ENCODE measurements at places on chromosomes 2 and 18.

DNA sequence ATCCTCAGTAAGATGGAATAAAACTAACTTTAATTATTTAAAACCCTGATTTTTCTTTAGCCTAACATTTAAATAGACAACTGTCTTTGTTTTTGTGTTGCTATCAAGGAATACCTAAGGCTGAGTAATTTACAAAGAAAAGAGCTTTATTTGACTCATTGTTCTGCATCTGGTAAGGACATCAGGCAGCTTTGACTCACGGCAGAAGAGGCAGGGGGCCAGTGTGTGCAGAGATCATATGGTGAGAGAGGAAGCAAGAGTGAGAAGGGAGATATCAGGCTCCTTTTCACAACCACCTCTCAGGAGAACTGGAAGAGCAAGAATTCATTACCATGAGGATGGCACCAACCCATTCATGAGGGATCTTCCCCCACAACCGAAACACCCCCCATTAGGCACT is 64.6 kb upstream of the TFPI start:
- no peak for DNase-seq

- DNase-seq: no peak
Measured at GRCh38 chr18:54515149-54515548, 75.9 kb upstream of the DYNAP start.

DNA sequence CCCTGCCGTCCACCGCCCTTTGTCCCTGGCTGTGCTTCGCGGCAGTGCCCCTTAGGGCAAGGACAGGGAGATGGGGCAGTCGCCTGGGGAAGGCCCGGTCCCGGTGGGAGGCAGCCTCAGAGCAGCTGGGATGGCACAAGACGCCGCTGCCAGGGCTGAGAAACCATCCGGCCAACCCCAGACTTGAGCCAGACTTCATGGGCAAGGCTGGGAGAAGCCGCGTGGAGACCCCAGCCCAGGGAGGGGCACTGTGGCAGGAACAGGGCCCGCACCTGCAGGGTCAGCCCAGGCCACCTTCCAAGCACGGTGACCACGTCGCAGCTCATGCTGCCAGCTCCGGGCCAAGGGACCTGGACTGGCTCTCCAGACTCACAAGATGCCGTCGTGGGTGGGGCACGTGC is 84.0 kb downstream of the NFATC1 start:
- DNase-seq: no peak

DNA sequence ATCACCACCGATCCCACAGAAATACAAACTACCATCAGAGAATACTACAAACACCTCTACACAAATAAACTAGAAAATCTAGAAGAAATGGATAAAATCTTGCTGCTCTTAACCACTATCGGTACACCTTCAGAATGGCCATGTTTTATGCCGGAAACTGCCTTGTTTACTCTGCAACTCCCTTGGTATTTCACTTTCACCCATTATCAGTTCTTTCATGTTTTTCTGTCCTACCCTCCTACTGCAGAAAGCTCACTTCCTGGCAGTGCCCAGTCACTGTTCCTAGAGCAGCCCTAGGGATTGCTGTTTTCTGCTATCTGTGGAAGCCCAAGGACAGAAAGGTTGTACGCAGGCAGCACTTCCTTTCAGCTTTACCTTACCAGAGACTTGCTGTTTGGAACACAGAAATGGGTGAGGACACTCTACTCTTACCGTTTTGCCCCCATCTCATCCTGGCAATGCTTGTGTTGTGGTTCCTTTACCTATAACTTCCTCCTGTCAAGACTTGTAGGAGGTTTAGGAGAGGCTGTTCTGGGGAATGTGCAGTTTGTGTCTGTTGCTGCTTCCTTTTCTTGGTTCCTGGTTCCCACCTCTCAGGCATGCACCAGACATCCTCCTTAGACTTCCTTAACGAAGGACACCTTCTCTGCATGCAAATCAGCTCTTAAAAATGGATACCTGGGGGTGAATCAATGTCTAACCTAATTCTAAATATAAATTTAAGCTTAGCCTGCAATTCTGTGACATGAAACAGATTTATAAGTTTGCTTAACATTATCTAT is 394.4 kb downstream of the SPAG16 start:
- no peak for DNase-seq

GRCh38 chr18:12282442-12283039 is 25.5 kb upstream of the TUBB6 start:
- DNase-seq: no peak

DNA sequence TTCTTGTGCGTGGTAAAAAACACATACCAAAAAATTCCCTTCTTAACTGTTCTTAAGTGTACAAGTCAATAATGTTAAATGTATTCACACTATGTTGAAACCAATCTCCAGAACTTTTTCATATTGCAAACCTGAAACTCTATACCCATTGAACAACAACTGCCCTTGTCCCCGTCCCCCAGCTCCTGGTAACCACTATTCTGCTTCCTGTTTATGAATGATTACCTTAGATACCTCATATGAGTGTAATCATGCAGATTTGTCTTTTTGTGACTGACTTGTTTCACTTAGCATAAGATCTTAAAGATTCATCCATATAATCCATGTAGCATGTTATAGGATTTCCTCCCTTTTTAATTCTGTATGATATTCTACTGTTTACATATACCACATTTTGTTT is 59.9 kb downstream of the NAT8 start:
- no peak for DNase-seq

GRCh38 chr18:34397286-34397896 is 172.7 kb upstream of the NOL4 start:
- DNase-seq: no peak

GRCh38 chr2:5057891-5058351 is 634.3 kb upstream of the SOX11 start:
- DNase-seq: no peak

- no peak for DNase-seq
Measured at GRCh38 chr2:86300496-86300895, 36.9 kb downstream of the REEP1 start.

DNA sequence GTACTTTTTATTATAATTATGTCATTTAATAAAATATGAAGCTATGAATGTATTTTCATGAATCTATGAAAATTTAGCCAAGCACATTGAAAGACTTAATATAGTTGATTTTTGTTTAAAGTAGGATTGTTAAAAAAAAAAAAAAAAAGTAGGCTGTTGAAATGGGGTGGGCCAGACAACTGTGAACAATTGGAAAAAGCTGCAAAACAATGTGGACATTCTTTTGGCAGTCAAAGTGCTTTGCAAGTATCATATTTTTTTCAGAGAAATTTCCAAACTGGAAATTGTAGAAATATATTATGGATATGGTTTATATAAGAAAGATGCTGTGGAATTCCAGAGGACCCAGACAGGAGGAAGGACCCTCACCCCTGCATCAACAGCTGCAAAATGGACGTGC is 82.1 kb downstream of the ETAA1 start:
- no peak for DNase-seq

- no peak for DNase-seq
Measured at GRCh38 chr2:1405967-1406366, 7.3 kb upstream of the TPO start.

DNA sequence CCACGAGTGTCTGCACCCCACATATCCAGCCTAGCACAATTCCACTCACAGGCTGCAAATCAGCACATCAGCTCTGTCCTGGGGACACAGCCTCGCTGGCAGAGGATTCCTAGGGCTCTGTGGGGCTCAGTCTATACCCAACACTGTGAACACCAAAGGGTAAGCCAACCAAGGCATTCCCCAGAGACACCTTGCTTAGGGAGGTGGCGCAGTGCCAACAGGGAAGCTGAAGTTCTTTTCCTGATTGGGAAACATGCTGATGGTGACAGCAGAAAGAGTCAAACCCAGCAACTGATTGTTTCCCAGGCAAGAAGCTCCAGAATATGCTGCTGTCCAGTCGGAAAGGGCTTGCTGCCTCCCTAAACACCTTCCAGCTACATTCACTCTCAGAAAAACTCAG is 55.8 kb downstream of the TTC32 start:
- DNase-seq: no peak

GRCh38 chr2:69202327-69202726 is 184.7 kb downstream of the GFPT1 start:
- DNase-seq: no peak

- no peak for DNase-seq
Measured at GRCh38 chr2:231050018-231050901, 6.4 kb upstream of the PSMD1 start.

DNA sequence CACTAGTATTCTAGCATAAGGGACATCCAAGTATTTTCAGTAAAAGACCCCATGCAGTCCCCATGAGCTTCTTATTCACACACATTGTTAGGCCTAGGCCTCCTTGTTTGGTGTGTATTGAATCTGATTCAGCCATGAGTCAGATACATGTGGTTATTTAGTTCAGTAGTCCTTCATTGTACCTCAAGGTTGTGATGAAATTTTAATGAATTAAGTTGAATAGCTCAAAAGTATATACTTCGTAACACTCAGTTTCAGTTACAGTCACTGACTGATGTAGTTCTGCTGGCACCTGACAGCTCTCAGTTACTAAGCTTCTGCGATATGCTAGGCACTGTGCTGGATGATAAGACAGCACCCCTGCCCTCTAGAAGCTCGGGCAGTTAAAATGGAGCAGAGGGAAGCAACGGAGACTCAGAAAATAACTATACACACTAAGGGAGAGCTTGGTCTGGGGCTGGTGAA is 86.4 kb downstream of the XRCC5 start:
- no peak for DNase-seq

DNA sequence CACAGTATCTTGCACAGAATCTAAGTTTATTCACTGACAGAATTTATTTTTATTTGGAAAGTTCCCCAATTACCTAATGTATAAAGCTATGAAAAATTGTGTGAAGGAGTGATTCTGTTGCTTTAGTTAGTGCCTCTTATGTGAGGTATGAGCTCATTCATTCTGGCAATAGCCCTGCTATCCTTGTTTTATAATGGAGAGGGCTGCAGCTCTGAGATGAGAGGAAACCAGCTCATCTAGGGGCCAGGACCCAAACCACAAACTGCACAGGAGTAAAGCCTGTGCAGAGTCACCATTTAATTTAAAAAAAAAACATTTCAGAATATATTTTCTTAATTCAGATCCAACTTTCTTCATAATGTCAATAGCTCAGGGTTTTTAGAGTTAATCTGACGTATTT is 383.0 kb downstream of the TMEM182 start:
- no peak for DNase-seq

- no peak for DNase-seq
Measured at GRCh38 chr2:239855863-239856587, 169.1 kb downstream of the NDUFA10 start.

- DNase-seq: no peak
Measured at GRCh38 chr18:9243029-9243428, 91.5 kb upstream of the TWSG1 start.

GRCh38 chr2:142472382-142472781 is 341.6 kb upstream of the LRP1B start:
- no peak for DNase-seq

GRCh38 chr18:58009166-58009565 is 34.9 kb upstream of the NEDD4L start:
- no peak for DNase-seq

GRCh38 chr18:43031169-43031568 is 84.3 kb downstream of the RIT2 start:
- DNase-seq: no peak

- DNase-seq: no peak
Measured at GRCh38 chr2:6576302-6576701, 289.4 kb downstream of the CMPK2 start.

DNA sequence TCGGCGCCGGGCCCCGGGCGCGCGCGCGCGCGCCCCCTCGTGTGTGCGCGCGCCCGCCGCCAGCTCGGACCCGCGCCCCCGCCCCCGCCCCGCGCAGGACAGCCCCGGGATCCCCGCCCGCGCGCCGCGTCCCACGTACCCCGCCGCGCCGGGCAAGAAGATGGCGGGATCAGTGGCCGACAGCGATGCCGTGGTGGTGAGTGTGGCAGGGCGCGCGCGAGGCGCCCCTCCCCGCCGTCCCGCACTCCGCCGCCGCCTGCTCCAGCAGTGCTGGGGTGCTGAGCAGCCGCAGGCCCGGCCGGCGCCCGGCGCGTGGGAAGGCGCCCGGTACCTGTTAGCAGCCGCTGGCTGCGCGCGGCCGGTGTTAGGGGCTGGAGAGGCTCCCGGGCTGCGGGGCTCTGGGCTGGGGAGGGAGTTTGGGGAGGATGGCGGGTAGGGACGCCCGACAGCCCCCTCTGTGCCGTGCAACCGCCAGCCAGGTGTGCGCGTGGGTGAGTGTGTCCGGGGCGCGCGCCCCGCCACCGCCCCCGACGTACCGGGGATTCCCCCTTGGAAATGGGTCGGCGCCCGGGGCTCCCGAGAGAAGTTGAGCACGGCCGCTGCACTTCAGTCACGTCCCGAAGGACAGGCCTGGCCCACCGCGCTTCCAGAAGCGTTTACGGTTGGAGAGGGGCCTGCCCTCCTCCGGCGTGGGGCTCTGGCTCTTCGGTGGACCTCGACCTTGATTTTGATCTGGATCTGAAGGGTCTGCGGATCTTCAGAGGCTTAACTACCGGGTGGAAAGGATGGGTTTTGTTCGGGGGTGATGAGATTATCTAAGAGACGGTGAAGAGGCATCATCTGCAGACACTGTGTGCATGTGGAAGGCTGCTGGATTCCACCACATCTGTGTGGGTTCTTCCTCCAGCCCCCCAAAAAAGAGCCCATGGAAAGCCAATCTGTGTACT is 697 bp downstream of the LGALSL start:
- peak; percentile 81 for DNase-seq

GRCh38 chr2:71928734-71929481 is 218.8 kb downstream of the CYP26B1 start:
- DNase-seq: no peak

- no peak for DNase-seq
Measured at GRCh38 chr18:62186499-62186773, 420 bp downstream of the PIGN start.

All from frontal cortex (tissue), 4 donors.